ENCODE measurements at places on chromosomes 7 and 10.

- DNase-seq: peak; percentile 85
Measured at GRCh38 chr10:117537436-117537903, 5.1 kb upstream of the EMX2 start.

- no peak for DNase-seq
Measured at GRCh38 chr7:40077849-40078248, 56.6 kb downstream of the MPLKIP start.

GRCh38 chr10:58919927-58920654 is 256.4 kb upstream of the PHYHIPL start:
- peak; percentile 94 for DNase-seq

GRCh38 chr7:25622695-25623094 is 394.4 kb upstream of the NPVF start:
- no peak for DNase-seq
